HepG2 (cell line): ENCODE measurements at places on chromosomes 16 and 17.
A peak's percentile ranks its signal among the peaks of the same experiment; 100 is the strongest.

- DNase-seq: no peak
Observed at GRCh38 chr17:77145224-77145611, 4.4 kb downstream of the SEC14L1 start.

DNA sequence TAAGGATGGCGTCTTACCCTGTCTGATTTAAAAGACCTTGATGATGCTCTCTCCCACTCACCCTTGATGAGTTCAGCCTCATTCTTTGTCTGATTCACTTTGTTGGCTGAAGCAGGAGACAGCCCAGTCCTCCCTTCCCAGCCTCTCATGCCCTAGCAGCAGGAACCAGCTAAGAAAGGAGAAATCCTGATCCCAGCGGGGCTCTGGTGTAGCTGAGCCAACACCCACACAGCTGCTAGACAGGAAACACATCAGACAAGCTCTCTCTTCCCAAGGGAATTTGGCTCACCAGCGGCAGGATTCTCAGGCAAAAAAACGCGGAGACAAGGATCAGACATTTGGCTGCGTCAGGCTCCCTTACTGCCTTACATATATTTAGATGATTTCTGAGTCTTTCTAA is 211.5 kb downstream of the CDH11 start:
- no peak for DNase-seq

DNA sequence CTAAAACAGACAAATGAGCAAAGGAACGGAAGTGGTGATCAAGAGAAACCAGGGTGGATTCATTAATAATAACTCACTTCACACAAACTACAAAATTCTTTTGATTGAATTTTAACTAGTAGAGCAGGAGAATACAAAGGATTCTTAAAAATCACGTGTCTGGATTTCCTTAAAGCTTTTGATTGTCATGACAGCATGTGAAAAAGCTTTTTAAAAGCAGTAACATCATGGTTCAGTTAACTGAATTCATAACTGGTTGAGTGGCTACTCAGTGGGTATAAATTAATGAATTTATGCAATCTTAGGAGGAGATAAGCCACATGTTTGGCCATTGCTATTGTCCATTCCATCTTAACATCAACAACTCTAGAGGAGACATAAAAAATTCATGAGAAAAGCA is 333.2 kb downstream of the SLC39A11 start:
- no peak for DNase-seq

DNA sequence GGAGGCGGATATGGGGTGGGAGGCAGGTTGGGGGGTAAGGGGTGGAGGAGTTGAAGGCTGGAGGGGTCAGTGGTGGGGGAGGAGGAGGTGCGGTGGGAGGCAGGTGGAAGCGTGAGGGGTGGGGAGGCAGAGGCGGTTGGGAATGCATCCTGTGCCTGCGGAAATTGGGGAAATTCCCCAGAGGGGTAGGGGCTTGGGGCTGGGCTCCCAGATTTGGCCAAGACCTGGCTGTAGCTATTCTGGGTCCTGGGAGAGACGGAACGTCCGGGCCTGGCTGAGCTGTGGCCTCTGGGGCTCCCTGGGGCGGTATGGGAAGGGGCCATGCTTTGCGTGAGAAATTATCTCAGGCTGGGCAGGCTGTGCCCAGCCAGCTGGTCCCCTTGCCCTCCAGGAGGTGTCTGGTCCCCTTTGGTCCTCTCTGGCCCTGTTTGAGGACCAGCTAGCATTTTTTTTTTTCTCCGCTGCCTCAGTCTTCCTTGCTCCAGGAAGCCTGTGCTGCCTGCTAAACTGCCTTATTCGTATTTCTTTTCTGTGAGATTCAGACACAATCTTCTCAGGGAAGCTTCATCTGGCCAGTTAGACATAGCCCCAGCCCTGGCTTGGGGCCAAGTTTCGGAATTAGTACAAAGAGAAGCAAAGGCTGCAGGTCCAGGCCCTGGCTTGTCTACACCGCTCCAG is 7.3 kb upstream of the TRPV2 start:
- DNase-seq: peak; percentile 51
